Common myeloid progenitor, CD34-positive (primary cell): ENCODE measurements at places on chromosomes 1 and 21.

GRCh38 chr1:39407510-39407895 lies 83.9 kb upstream of the BMP8A start:
- DNase-seq, result no peak

GRCh38 chr1:2470290-2471158 lies 5.6 kb upstream of the PLCH2 start:
- no peak for DNase-seq

GRCh38 chr21:44973598-44973997 lies 33.8 kb downstream of the SLX9 start:
- DNase-seq, result no peak

DNA sequence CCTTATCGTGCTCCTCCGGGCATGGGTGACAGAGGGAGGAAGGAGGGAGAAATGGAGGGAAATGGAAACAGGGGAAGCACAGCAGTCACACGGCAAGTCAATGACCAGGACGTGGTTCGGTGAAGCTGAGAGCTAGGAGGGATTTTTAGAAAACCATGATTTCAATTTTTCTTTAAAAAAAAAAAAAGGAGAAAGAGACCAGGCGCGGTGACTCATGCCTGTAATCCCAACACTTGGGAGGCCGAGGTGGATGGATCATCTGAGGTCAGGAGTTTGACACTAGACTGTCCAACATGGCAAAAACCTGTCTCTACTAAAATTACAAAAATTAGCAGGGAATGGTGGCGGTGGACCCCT lies 776 bp upstream of the TNFRSF9 start:
- DNase-seq, result no peak

GRCh38 chr1:19606817-19607642 lies 37.1 kb upstream of the NBL1 start:
- peak; percentile 68 for DNase-seq

DNA sequence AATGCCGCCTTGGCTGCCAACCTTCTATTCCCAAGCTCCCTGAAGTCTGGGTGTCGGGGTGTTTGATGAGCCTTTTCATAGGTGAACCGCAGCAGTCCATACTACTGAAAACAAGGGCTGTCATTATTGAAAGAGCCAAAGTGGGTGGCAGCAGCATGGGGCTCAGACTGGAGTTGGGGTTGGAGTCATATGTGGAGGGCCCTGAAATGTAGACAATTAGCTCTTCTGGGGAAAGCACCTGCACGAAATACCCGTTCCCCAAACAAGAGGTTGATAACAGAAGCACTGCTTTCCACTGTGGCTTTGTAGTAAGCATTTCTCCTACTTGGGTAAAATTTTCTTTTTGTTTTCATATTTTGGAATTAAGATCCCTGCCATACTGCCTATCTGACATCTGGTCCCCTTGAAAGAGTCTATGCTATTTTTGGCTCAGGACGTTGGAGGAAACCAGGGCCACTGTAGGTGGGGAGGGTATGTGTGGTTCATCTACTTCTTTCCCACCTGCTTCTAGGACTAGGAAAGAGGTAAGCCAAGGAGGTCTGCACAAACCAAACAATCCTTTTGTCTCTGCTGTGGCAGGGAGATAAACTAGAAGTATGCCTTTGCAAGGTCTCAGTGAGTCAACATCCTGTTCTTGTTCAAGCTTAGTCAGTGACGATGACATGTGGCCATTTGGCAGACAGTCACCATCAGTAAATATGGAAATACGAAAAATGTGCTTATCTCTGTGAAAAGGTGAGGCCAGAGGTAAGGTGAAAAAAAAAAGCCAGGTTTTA lies 197.0 kb upstream of the UBE2U start:
- peak; percentile 76 for DNase-seq

DNA sequence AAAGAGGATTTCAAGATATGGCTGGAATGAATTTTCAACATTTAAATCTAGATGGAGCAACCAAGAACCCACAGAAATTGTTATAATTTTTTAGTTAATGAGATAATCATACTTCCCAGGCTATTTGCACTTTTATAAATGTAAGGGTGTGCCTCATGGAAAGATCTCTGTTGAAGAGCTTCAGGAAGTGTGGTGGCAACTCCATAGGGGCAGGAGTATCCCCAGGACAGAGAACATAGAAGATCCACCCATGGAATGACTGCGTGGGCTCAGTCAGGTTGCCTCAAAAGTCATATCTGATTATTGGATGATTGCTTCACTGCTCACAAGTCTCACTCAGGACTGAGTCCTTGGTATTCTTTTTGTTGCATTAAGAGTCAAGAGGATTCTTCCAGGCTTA lies 167.4 kb upstream of the KIAA0040 start:
- no peak for DNase-seq

- DNase-seq, result no peak
Measured at GRCh38 chr1:55623311-55623710, 408.1 kb upstream of the USP24 start.

DNA sequence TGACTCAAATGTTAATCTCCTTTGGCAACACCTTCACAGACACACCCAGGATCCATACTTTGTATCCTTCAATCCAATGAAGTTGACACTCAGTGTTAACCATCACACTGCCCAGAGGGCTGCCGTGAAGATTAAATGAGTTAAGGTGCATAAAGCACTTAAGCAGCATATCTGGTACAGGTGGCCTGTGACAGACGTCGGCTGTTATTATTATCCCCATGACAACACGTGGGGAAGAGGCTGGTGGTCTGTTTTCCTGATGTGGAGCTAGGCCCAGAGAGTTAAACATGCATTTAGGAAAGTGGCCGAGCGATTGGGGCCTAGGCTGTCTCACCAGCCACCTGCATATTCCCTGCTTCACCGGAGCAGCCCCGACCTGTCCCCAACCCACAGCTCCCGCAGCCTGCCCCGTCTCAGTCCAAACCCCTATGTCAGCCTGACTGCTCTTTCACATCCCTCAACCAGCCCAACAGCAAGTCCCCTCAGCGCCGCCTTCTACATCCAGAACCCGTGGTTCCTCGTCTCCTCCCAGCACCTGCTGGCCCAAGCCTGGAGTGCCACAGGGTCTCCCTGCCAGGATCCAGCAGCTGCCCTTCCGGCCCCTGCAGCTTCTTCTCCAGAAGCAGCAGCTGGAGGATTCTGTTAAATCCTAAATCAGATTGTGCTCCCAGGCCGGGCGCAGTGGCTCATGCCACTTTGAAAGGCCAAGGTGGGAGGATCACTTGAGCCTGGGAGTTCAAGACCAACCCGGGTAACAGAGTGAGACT lies 77.9 kb downstream of the FBXO2 start:
- no peak for DNase-seq

GRCh38 chr1:84506729-84507453 lies 510 bp upstream of the GNG5 start:
- DNase-seq, result peak; percentile 11

GRCh38 chr1:235336903-235337302 lies 8.5 kb downstream of the GGPS1 start:
- DNase-seq, result peak; percentile 78

- DNase-seq, result no peak
Measured at GRCh38 chr1:37719572-37720195, 27.4 kb downstream of the CDCA8 start.

DNA sequence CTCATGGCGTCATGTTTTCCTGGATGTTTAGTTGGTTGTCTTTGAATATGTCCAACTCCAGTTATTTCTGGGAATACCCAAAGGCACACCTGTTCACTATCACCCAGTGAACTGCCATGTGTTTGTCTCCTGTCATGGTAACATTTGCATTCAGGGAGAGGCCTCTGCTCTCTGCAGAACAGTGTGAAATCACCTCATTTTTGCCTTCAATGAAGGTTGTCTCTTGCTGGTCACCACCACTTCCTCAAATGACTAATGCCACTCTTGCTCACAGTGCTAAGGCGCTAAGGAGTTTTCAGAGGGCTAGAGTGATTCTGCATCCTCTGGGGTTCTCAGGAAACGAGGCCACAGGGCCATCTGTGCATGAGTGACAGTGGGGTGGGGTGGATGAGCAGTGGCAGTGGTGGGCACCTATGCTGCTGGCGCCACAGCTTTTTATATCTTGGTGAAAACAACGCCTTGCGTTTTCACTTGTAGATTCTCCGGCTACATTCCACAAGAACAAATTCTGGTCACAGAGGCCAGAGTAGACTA lies 60.0 kb upstream of the ATP5PO start:
- peak; percentile 96 for DNase-seq

DNA sequence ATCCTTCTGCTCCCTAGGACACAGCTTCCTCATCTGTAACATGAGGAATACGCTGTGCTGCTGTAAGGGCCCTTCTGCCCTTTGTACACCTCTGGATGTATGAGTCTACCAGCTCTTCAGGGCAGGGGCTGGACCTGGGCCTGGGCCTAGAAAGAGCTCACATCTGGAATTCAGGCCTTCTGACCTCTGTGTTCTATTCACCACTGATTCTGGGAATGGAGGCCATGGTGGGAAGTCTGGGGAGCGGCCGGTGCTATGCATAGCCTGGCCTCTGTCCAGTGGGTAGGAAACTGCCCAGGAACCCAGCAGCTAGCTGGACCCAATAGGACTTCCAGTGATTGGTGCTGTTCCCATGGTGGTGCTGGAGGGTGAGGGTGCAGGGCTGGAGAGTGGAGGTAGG lies 11.0 kb upstream of the GPR61 start:
- no peak for DNase-seq

DNA sequence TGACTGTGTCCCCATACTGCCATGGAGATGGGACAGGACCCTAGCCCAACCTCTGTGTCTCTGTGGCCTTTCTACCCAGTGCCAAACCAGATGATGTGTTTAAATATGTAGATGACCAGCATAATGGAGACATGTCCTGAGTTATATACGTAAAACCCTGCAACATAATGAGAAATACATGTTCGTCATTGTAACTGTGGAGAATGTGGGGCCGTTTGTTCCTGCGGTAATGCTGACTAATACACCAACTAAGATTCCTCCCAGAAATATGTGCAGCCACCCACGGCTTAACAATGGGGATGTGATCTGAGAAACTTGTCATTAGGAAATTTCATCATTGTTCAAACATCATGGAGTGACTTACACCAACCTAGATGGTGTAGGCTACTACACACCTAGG lies 71.7 kb upstream of the SIM2 start:
- no peak for DNase-seq

GRCh38 chr1:173507205-173507846 lies 30.2 kb downstream of the PRDX6 start:
- DNase-seq, result peak; percentile 9

GRCh38 chr1:40438391-40439015 lies 11.8 kb upstream of the ZFP69B start:
- peak; percentile 46 for DNase-seq

GRCh38 chr1:41486371-41487125 lies 2.1 kb upstream of the EDN2 start:
- no peak for DNase-seq

DNA sequence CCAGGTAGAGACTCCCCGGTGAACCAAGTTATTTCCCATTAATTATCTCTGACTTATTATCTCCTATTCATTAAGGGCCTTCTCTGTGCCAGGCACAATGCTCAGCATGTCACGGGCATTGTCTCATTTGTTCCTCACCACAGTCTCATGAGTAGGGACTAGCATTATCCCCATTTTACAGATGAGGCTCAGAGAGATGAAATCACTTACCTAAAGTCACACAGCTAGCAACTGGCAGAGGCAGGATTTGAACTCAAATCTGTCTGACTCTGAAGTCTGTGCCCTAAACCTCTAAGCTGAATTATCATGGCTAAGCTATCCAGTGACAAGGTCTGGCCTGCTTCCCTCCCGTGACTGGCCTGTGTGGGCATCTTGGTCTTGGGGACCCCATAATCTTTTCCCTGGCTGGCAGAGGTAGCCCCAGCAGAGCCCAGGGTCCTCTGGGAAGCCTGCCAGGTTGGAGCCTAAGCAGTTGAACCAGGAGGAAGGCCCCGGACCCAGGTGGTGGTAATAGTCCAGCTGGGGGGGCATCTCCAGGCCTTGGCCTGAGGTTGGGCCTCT lies 4.5 kb downstream of the MAP7D1 start:
- no peak for DNase-seq

DNA sequence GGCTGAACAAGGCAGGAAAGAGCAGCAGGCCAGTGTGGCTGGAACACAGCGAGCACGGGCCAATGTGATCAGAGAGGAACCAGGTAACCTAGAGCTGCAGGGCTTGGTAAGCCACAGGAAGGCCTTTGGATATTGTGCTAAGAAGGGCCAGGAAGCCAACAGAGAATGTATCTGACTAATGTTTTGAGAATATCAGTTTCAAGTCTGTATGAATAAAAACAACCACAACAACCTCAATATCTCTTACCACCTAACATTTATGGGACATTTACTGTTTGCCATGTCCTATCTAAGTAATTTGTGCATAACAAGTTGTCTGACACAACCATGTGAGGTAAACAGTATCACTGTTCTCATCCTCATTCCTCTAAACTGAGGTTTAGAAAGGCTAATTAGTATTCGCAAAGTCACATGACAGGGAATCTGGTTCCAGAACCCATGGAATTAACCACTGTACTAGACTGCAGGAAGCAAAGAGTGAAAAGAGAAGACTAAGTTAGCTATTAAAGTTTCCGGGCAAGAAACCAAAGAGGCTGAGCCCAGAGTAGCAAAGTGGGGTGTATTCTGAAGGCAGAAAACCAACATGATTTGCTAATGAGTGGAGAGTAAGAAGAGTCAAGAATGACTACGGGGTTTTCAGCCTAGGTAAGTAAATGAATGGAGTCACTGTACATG lies 38.9 kb downstream of the SPRTN start:
- DNase-seq, result peak; percentile 39

DNA sequence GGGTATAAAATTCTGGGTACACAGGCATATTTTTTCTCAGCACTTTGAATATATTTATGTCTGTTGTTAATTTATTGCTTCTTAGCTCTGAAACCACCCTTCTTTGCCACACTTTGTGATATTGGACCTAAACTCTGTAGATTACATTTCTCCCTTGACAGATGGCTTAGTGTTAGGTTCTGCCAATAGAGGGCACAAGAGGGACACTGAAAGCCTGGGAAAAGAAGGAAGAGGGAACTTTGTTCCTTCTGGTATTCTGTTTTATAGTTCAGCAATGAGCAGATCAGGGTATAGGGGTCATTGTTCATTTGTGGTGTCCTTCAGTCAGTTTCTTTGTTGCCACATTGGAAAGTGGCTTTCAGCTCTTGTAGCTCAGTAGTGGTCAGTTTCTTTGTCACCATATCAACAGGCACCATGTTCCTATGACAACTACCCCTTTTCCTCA lies 423.5 kb upstream of the PROX1 start:
- DNase-seq, result no peak

DNA sequence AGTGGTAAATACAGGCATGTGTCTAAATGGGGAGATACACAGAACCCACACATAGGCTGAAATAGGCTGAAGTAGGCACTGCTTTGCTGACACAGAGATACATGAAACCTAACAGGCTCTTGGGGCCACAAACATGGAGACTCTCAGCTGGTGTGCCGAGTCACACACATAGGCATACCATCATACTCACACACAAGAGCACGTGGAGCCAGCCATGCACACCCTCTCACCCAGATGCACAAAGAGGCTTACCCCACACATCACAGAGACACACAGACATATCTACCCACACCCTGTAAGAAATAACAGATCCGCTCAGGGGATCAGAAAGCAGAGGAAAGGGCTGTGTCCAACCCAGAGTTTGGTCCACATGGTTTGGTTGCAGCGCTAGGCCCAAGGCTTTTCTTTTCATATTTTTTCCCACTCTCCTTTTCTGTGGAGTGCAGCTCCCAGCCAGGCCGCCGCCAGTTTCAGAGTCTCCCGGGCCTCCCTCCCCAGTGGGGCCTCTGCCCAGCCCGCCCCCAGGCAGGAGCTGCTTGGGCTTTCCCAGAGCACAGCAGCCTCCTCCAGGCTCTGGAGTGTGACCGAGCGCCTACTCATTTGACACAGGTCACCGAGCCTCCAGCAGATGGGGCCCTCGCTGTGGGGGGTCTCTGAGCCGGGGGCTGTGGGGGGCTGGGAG lies 3.9 kb upstream of the POU3F1 start:
- DNase-seq, result no peak
